Right cardiac atrium (tissue), 5 donors: ENCODE measurements at places on chromosomes 7 and 10.

GRCh38 chr7:101820703-101821102 lies 3.3 kb downstream of the CUX1 start:
- no peak for DNase-seq

DNA sequence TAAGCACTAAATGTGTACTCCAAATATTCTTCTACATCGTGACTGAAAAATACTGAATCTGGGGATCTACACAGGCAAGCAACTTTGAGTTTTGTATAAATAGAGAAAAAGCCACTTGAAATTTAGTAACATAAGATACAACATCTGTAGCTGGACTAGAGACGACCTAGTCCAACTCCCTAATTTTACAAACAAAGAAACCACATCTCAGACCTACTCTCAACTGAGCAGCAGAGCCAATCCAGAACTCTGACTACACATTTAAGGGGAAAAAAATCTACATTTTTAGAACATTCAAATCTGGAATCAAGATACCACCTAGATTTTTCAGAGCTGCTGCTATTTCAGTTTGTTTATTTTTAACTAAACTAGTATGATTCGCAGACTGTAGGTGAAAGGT lies 88.9 kb downstream of the CABCOCO1 start:
- no peak for DNase-seq

DNA sequence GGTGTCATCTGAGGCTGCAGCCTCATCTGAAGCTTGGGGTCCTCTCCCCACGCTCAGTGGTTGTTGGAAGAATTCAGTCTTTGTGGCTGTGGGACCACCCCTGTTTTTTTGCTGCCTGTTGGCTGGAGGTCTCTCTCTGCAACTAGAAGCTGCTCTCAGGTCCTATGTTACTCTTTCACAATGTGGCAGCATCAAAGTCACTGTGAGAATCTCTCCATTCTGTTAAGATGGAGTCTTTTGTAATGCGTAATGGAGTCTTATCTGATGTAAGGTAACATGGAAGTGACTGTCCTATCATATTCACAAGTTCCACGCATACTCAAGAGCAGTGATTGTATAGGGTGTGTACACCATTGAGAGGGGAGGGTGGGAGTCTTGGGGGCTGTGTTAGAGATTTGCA lies 24.9 kb downstream of the TSPAN13 start:
- DNase-seq, result no peak

DNA sequence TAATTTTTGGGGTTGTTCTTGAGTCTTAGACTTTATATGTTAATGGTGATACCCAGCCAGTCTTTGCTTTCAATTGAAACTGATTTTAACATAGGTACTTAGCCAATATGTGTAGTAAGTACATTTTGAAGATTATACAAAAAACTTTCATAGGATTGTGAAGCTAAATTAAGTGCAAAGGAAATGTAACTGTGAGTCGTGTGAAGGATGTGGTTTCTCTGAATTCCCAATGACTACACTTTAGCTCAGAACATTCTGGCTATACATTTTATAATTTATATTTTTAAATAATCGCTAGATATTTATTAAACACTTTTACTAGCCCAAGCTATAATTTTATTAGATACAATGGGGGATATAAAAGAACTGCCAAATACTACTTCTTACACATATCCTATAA lies 359.3 kb downstream of the PCLO start:
- no peak for DNase-seq

GRCh38 chr7:101278461-101279292 lies 33.8 kb upstream of the FIS1 start:
- DNase-seq, result no peak
